ENCODE measurements at places on chromosomes 12 and 14.
A peak's percentile ranks its signal among the peaks of the same experiment; 100 is the strongest.

GRCh38 chr14:77580477-77580876 lies 36.0 kb downstream of the SPTLC2 start:
- DNase-seq = no peak

- DNase-seq = peak; percentile 98
These were observed 538 bp upstream of the GABARAPL1 start for GRCh38 chr12:10211940-10212738.

GRCh38 chr12:110312581-110313360 lies 31.7 kb downstream of the ATP2A2 start:
- DNase-seq = no peak

GRCh38 chr14:40221428-40221827 lies 789.2 kb upstream of the FBXO33 start:
- no peak for DNase-seq

DNA sequence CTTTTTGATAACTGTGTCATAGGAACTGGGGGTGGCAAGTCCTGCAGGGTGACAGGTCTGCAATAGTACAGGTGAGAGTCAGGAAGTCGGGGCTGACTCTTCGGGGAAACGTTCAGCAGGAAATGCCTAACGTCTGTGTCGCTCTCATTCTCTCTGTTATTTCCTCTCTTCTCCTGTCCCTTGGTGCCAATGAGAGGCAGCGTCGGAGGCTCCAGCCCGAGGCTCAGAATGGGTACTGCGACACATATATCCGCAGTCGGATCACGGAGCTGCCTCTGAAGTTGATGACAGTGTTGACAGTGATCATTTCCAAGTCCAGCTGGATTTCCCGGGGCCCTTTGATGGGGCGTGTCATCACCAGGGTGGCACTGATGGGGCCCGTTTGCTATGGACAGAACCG lies 2.7 kb upstream of the TC2N start:
- no peak for DNase-seq

DNA sequence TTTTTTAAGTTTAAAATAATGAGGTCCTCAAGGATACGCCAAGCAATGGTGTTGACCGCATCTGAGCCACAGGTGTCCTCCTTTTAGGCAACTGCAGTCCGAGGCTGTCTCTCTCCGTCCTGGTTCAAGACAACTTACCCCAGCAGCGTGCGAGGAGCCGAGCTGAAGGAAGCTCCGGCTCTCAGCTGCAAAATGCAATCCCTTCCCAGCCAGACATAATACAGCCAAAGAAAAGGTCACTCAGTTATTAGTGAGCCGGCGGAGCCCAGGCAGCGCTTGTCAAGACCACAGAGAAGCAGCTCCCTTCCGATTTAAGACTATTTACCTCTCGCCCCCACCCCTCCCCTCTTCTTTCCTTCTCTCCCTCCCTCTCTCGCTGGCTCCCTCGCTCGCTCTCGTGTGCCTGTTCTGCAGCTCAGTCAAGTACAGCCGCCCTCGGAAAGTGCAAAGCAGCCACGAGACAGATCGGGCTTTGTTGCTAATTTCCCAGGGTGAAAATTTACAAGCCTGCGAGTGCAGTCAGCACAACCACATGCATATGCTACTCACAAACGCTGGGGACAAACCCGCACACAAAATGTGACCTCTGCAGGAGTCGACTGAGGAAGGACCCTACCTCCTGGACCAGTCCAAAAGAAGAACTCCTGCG lies 363 bp upstream of the LMO3 start:
- no peak for DNase-seq

DNA sequence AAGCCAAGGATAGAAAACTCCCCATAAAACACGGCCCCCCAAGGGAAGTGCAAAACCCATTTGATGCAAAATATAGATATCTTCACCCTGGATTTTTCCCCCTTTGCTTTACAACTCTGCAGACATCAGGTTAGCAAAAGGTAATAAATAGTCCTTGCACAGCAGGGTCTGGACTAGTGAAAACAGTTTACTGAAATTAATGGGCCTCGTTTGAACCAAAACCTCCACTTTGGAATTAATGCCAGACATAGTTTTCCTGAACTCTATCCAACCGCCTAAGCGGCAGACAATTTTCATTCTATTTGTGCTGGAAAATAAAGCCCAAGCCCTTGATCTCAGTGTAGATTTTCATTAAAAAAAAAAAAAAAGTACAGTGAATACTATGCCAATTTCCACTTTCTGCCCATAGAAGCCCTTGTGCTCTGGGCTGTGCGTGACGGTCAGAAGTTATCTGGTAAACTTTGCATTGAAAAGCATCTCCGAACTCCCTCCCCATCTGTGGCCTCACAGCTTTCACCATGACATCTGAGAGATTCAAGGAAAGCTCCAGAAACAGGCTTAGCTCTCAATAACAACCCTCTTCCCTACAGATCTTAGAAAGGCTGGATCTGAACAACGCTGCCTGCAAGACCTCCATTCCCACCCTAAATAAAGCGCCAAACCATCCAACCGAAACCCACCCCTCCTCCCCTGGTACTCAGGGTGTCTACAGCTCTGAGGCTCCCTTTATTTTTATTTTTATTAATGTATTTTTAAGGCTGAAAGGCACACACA lies 11.0 kb upstream of the IRF2BPL start:
- no peak for DNase-seq

- DNase-seq = no peak
These were observed 30.2 kb upstream of the FGD4 start for GRCh38 chr12:32369202-32369601.

DNA sequence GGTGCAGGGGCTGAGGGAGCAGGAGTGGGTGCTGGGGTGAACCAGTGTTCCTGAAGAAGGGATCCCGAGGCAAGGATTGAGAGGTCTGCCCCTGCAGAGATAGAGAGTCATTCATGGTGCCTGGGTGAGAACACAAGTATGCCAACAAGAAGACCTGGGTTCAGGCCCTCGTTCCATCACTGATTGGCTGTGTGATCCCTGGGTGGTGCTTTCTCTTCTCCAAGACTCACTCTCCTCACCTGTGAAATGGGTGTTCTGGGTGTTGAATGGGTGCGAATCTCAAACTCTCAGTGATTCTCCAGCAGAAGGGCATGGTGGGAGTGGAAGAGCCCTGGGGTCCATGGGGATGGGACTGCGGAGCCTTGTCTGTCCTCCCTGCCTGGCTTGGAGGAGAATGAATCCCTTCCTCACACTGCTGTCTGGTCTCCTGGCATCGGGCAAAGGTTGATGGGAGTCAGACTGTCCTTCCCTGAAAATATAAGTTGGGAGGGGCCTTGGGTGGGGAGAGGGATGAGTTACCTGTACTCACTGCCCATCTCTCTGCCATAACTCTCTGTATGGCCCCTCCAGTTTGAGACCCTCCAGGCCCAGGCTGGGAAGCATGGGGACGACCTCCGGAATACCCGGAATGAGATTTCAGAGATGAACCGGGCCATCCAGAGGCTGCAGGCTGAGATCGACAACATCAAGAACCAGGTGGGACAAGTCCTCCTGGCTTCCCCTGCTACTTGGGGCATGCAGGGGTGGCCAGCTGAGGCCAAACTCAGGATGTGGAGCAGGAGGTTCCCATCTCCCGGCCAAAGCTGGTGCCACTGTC lies 9.6 kb downstream of the KRT7 start:
- peak; percentile 55 for DNase-seq

DNA sequence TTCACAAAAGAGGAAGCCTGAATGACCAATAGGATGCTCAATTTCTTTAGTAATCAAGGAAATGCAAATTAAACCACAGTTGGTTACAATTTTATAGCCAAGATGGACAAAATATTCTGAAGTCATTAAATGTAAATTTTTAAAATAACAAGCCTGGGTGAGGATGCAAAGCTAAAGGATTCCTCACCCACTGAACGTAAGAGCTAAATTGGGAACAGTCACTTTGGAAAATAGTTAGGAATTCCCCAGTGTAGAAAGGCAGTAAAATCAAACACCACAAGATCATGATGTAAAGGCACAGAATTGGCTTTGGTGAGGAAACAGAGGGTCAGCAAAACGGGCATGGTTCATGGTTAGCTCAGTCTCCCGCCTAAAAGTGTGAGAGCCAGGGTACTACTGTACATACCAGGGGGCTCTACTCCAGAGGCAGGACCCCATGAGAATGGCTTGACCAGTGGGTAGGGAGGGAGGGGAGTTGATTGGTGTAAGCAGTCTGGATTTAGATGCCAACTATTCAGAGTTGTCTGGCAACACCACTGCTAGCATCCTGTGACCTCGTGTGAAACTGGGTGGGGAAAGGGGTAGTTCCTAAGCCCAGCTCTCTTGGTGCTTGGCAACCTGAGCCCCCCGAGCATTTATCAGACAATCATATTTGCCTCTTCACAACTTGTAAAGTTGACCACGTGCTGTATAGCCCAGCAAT lies 213.4 kb upstream of the EGLN3 start:
- DNase-seq = no peak

GRCh38 chr12:100688451-100688864 lies 106.1 kb upstream of the ANO4 start:
- no peak for DNase-seq

- DNase-seq = no peak
These were observed 13.2 kb downstream of the SLC2A14 start for GRCh38 chr12:7859552-7859951.

All from suprapubic skin (tissue), 4 donors.